Esophagus squamous epithelium (tissue), 5 donors: ENCODE measurements at places on chromosomes 7 and 10.

GRCh38 chr7:95691464-95691863, 80.9 kb upstream of the DYNC1I1 start:
- no peak for DNase-seq

- no peak for DNase-seq
These were observed 42.7 kb upstream of the PLEKHA1 start for GRCh38 chr10:122331615-122332446.

GRCh38 chr7:24197852-24198251, 86.1 kb upstream of the NPY start:
- no peak for DNase-seq

DNA sequence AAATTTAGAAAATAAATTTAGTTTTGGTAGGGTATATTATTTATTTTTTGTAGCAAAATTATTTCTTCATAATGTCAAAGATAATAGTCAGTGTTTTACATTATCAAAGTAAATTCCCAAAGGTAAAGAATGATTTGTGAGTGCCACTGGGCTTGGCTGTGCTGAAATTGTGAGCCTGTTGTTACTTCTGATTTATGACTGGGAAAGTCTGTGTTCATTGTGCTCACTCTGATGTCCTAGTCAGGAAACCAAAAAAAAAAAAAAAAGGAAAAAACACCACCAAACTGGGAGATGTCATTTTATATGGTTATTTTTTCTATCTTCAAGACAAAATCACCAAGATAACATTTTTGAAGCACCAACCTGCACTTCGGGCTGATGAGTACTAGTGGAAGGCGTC, 44.3 kb downstream of the MDFIC start:
- DNase-seq, result no peak

DNA sequence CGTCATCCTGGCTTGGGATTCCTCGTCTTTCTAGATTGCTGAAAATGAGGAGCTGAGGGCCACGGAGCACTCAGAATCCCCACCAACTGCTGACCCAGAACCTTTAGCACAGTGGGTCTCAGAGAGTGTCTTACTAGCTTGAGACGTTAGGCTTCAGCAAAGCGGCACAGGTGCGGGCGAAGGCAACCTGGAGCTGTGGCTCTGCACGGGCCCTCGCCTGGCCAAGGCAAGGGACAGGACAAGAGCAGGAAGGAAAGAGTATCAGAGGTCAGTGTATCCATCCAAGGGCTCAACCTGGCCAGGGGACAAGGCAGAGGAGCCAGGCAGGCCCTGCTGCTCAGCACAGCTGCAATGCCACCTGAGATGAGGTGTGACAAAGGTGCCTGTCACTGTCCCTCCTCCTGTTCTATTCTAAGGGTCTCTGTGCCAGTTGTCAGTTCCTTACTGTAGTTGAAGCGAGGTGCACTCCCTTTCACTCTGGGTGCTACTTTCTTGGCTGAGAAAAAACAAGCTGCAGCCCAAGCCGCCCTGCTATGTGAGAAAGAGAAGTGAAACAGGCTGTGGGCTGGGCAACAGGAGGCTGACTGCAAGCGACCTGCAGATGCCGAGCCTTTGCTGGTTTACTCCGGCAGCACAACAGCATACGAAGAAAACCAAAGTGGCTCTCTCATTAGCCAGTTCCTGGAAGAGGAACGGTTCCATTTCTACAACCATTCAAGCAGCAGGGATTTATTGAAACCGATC, 33.3 kb upstream of the KDM7A start:
- peak; percentile 22 for DNase-seq

- no peak for DNase-seq
These were observed 26.3 kb downstream of the MACROH2A2 start for GRCh38 chr10:70078937-70079336.

GRCh38 chr10:20117471-20117870, 301.2 kb downstream of the PLXDC2 start:
- DNase-seq, result no peak

DNA sequence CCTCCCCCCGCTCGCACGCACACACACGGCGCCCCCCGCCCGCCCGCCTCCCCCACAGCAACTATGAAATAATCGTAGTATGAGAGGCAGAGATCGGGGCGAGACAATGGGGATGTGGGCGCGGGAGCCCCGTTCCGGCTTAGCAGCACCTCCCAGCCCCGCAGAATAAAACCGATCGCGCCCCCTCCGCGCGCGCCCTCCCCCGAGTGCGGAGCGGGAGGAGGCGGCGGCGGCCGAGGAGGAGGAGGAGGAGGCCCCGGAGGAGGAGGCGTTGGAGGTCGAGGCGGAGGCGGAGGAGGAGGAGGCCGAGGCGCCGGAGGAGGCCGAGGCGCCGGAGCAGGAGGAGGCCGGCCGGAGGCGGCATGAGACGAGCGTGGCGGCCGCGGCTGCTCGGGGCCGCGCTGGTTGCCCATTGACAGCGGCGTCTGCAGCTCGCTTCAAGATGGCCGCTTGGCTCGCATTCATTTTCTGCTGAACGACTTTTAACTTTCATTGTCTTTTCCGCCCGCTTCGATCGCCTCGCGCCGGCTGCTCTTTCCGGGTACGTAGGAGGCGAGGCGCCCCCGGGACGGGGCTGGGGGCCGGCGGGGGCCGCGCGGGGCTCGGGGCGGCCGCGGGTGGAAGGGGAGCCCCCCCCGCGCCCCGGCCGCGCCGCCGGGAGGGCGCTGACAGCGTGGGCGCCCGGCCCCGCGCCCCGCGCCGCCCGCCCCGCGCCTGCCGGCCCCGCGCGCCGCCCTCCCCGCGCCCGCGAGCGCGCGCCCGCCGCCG, 441 bp downstream of the BMI1 start:
- no peak for DNase-seq

GRCh38 chr10:116195583-116195982, 77.4 kb downstream of the GFRA1 start:
- no peak for DNase-seq

DNA sequence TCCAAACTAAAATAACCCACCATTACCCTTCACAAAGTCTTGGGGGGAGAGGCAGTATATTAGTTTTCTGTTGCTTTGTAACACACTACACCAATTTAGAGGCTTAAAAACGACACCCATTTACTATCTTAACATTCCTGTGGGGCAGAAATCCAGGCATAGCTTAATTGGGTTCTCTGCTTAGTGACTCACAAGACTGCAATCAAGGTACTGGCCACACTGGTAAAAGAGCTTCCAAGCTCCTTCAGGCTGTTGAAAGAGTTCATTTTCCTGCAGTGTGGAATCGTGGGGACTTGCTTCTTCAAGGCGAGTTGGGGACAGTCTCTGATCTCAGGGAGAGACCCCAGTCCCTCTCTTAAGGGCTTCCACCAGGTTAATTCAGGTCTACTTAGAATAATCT, 139.1 kb downstream of the XPNPEP1 start:
- no peak for DNase-seq

DNA sequence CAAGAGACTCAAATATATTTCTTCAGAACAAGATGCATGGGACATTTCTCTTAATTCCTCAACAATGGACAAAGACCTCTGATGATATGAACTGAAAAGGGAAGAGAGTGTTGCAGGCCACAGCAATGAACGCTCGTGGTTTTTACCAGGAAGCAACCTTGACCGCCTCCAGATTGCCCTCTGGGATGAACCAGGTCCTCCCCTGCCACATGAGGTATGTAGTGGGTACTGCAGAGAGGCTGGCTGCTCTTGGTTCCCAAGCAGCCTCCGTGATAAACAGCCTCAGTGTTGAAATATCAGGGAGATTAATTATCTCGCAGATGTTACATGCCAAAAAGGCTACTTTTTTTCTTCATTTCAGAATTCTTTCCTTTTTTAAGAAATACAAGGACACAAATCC, 338.8 kb downstream of the ELMO1 start:
- no peak for DNase-seq

DNA sequence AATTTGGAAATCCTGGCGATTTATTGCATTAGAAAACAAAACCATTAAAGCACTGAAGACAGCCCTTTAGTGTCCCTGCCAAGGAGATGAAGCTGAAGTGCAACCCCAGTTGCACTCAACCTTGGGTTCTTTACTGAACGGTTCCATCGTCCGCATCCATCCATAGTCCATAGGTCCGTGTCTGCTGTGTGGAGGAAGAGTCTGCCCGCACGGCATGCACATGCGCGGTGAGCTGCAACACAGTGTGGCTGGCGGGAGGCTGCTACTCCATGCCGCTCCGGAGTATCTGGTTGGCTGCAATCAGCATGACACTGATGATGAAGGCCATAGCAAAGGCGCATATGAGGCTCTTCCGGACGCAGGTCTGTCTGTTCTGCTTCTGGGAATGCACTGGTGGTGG, 624.6 kb downstream of the CALN1 start:
- no peak for DNase-seq

DNA sequence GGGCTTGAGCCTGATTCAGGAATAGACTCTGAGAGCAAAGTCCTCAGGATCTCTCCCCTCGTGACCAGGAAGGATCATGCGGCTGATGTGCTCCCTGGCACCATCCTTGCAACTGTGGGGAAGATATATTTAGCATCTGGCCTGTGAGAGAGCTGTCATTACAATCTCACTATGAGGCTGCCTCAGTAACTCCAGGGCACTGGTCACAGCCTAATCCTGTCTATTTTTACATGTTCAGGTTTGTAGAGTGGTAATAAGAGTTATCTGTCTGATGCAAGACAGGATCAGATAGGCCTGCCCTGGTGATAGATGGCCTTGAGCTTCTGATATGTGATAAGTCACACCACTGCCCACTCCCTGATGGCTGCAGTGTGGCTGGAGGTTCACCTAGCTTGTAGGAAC, 50.7 kb downstream of the PPP1R3C start:
- DNase-seq, result no peak

DNA sequence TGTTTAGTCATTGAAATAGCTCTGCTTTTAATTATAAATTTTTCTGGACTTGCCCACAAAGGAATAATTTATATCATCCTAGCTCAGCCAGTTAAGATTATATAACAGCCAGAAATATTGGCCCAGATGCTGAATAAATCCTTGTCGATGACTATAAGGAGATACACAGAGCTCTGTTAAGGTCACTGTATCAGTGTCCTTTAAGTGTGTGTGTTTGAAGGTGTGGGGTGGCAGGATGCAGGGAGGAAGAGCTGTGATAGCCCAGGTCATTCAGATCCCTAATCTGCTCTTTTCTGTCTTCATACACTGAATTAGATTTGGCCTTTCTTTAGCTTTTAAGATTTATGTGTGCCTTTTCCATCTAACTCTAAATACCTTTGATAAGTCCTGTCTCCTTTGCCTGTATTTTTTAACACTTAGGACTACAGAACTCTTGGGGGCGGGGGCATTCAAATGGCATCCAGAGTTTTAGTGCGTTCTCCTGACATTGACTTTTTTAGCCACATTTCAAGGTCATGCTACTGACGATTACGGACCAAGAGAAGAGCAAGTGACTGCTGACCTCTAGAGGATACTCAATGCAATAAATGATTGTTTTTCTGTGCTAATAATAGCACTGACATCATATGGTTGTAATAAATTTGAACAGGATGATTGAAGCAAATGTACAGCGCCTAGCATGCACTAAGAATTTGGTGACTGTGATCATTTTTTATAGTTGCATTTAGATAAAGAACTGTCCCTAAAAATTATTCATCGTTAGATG, 172.3 kb downstream of the CACNB2 start:
- DNase-seq, result no peak

GRCh38 chr10:11144626-11145494, 127.2 kb downstream of the CELF2 start:
- DNase-seq, result no peak

GRCh38 chr10:110679486-110680272, 35.5 kb downstream of the RBM20 start:
- DNase-seq, result no peak

GRCh38 chr10:34505338-34505737, 309.8 kb downstream of the PARD3 start:
- no peak for DNase-seq

DNA sequence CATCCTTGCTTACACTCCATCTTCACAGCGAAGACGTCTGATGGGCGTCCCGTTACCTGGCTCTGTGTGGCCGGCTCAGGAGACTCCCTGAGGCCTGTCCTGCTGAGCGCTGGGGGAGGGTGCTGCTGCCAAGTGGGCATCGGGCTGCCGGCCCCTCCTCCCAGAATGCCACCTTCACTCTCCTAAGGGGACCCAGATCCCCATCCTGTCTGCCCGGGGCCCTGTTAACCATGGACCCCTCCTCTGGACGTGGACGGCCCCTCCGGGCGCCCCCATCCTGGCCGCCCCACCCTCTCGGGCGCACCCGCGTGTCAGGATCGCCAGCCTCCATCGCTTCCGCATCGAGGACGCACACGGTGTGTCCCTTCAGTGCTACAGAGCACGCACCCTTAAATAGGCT, 7.3 kb upstream of the FOXL3 start:
- no peak for DNase-seq

DNA sequence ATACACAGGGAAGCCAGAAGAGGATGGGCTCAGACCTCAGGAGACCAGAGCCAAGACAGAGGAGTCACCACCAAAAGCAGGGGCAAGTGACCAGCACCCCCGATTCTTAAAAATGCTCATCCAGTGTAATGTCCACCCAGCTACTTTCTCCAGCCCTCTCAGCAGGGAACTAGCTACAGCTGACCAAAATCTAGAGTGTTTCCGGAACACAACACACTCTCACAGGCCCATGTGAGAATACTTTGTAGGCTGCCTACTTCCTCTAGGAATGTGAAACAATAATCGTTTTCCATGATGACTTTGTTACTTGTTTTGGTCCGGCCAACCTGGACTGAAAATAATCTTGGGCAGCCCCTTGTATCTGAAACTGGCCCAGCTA, 14.5 kb downstream of the PSAP start:
- no peak for DNase-seq

- DNase-seq, result no peak
These were observed 24.1 kb upstream of the ABCC2 start for GRCh38 chr10:99758211-99758891.

DNA sequence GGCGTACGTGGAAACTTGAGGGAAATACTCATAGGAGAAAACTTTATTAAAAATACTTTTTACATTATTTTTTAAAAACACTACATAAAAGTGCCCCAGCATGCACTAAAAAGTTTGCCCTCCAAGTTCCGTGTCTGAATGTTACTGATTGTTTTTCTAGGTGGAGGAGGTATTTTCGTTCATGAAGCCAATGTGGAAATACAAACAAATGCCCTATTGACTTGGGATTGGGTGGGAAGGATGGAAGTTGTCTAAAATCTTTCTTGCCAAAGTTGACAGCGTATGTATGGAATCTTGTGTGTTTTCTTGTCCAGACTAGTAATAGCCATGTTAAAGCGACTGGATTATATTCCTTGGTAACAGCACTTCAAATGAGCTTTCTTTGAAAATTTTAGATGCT, 1.2 kb downstream of the PROSER2 start:
- no peak for DNase-seq
